ENCODE measurements at places on chromosomes 2 and 18.

- DNase-seq: no peak
Observed at GRCh38 chr2:132253496-132254305, 91.9 kb upstream of the ANKRD30BL start.

DNA sequence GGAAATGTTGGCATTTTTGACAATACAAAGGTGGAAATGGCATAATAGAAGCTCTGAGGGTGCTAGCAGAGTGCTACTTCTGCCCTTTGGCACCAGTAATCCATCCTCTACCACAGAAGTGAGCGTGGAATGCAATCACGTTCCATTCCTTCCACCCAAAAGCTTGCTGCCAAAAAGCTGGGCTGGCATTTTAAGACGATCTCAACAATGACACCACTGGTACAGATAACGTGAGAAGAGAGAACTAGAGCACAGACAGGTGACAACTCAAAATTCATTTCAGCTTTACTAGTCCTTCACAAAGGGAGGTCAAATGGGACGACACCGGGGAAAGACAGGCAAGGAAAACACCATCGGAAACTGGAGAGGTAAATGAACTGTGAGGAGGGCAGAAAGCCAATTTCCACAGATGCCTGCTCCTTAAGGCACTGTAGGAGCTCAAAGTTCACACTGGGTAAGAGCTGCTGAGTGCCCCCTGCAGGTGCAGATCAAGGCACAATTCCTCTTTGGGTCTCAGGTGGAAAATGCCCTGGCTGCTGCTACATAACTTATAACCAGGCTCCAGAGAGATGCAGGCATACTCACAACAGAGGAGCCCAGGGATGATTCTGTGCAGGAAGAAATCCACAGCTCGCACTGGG, 50.7 kb upstream of the RNU4ATAC start:
- no peak for DNase-seq

- no peak for DNase-seq
Observed at GRCh38 chr2:238456970-238457926, 30.5 kb downstream of the ASB1 start.

DNA sequence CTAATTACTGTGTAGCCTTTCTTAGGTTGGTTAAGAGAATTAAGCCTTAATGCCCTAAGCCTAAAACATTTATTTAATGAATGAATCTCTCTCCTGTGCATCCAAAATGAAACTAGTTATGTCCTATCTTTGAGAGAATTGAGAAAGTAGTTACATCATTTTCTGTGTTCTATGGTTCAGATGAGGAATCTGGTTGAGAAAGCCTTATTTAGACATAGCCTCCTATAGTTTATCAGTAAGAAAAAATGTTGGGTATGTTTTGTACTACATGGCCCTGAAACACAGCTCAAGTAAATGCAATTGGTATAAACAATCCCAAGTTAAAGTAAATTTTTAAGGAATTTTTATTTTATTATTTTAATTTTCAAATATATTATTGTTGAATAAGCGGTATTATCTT, 25.9 kb upstream of the RAMP1 start:
- DNase-seq: no peak

DNA sequence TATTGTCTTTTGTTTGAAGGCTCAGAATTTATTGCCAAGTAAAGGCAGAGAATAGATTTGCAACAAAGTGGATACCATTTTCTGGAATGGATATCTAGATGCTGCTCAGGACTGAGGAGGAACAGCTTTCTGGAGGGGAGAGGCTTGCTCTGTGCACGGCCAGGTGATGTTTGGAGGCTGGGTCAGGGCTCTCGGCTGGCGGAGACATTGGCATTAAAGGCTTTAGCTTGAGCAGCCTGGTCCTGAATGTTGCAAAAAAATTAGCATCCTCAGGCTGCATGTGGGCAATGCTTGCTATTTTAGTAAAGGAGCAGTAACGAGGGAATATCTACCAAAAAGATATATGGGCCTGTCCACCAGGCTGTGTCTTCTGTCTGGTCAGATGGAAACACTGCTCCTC, 20.4 kb downstream of the RNF144A start:
- no peak for DNase-seq

GRCh38 chr2:195505701-195506100, 151.3 kb upstream of the SLC39A10 start:
- no peak for DNase-seq

DNA sequence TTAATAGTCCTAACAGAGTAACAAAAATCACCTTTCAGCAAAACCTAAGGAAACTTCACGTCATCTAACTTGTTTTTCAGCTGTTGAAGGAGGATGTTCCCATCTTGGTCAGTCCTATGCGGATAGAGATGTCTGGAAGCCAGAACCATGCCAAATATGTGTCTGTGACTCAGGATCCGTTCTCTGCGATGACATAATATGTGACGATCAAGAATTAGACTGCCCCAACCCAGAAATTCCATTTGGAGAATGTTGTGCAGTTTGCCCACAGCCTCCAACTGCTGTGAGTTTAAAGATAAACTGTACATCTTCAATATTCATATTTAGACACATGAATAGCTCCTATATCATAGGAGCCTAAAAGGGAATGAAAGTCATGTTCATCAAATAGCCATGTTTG, 10.5 kb downstream of the COL3A1 start:
- no peak for DNase-seq

GRCh38 chr18:8946066-8946838, 156.2 kb upstream of the NDUFV2 start:
- no peak for DNase-seq

GRCh38 chr2:9400268-9401058, 22.9 kb downstream of the ITGB1BP1 start:
- no peak for DNase-seq

DNA sequence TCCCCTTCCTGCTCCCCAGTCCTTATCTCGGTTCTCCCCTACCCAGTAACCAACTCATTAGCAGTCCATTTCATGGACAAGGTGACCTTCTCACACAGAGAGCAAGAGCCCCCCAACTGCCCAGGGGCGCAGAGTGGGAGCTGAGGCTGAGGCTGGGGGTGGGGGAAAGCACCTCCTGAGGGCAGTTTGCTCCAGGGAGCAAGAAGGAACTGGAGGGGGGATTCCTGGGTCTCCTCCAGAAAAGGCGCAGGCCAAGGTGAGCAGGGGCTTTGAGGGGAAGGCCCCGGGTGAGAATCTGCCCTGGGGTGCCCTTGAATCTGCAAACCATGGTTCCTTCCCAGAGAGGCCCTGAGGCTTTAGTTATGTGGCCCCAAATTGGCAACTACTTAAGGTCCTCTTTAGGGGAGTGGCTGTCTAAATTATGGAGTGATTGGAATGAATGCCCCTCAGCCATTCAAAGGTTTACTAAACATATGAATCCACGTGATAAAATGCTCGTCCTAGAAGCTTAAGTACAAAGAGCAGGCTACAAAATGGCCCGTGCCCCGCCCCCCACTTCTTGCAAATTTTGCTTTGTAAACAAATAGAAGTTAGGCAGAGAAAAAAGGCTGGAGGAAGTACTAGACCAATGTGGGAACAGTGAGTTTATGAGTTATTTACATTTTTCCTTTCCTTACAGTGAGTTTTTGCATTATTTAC, 123.5 kb upstream of the HS6ST1 start:
- no peak for DNase-seq

DNA sequence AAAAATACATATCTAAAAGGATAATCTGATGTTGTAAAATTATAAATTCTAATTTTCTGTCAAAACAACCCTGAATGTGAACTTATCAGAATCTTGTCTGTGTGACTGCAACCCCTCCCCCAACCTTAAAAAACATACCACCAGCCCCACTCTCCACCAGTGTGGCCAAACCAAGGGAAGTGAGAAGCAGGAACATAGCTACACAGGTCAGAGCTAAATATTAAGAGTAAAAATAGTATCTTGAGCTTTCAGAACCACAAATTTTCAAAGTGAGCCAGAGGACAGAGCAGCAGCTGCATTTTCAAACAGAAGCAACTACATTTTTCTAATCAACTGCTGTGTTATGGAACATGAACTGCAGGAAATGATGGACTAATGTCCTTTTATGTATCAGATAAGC, 156.7 kb downstream of the SLC4A10 start:
- no peak for DNase-seq

- DNase-seq: no peak
Observed at GRCh38 chr2:55009277-55010060, 40.8 kb downstream of the RTN4 start.

GRCh38 chr18:25759111-25759510, 331.3 kb downstream of the SS18 start:
- no peak for DNase-seq

GRCh38 chr2:8352989-8353388, 328.9 kb upstream of the ID2 start:
- no peak for DNase-seq

- peak; percentile 50 for DNase-seq
Observed at GRCh38 chr2:152421521-152422370, 86.8 kb downstream of the FMNL2 start.

- DNase-seq: no peak
Observed at GRCh38 chr2:233468741-233469110, 97.9 kb downstream of the USP40 start.

DNA sequence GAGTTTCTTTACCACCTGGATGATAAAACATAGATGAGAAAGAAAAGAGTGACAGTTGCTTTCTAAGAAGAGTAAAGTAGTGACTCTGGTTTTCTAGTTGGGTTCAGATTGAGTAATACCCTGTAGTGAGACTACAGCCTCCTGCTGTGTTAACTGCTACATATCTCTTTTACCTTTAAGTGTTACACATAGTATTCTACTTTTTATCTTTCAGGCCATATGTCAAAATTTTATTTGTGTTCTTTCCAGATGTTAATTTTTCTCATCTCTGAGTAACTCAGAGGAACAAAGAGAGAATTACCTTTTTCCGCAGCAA, 348.2 kb downstream of the CTNNA2 start:
- no peak for DNase-seq

DNA sequence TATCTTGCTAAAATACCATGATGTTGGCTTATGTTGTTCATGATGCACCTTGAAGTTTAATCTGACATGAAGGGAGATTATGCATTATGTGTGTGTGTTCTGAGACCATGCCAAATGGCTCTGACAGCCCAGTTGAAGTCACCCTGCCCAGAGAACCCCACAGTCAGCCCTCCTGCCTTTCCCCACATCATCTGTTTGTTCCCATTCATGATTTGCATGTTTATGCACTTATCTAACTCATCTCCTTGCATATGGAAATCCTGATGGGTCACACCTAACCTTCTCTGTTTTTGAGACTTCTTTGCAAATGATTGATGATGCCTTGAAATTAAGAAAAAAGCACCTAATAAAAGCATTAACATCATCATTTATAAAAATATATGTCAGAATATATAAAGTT, 752.2 kb downstream of the GALR1 start:
- DNase-seq: no peak
